ENCODE measurements at places on chromosomes 1 and 21.

- H3K27me3 ChIP-seq: no peaks in the 10 kb centered on the region
- H3K4me1 ChIP-seq: peaks cover 14% of the 10 kb centered on the region
- no peak overlapping the region for H3K27ac ChIP-seq
- no peak overlapping the region for H3K4me3 ChIP-seq
Measured at GRCh38 chr1:168454211-168454815, 89.5 kb downstream of the XCL2 start.

GRCh38 chr1:21514245-21514644, 5.0 kb downstream of the ALPL start:
- peaks cover 14% of the 10 kb centered on the region for H3K27me3 ChIP-seq
- H3K27ac ChIP-seq: no peak overlapping the region
- H3K36me3 ChIP-seq: no peaks in the 10 kb centered on the region
- DNase-seq: no peak
- no peaks in the 10 kb centered on the region for H3K4me1 ChIP-seq

DNA sequence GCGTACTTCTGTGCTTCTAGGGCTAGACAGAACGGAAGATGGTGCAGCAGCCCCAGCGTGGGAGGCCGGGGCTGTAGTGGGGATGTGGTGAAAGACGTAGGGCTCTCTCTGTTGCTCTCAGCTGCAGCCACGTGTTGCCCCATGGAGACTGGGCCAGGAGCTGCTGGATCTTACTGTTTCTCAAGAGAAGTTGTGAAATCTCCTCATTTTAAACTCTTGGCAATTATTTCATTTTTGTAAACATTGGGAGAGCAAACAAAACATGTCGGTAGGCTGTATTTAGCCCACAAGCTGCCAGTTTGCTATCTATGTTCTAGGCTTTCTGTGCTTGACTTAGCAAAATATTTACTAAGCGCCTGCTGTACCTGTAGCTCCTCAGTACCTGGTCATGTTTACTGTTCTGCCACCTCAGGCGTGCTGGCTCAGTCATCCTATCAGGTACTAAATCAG, 15.9 kb upstream of the ELOA start:
- no peaks in the 10 kb centered on the region for H3K36me3 ChIP-seq
- H3K4me3 ChIP-seq: no peak overlapping the region
- H3K27ac ChIP-seq: no peak overlapping the region
- no peaks in the 10 kb centered on the region for H3K27me3 ChIP-seq
- no peak for DNase-seq
- H3K4me1 ChIP-seq: peaks cover 8% of the 10 kb centered on the region

DNA sequence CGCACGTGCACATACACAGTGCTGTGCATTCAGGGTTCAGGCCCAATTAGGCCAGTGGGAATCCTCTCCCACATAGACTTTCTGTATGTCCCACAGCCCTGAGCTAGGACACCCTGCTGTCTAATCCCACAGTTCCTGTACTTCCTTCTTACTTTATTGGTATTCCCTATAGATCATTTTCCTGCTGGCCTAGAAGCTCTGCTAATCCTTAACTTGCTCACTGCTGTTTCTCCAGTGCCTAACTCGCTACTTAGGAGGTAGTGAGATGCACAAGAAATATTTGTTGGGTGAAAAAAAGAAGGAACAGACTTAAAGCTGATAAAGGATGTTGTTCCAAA, 34.1 kb upstream of the FHAD1 start:
- no peaks in the 10 kb centered on the region for H3K36me3 ChIP-seq
- no peaks in the 10 kb centered on the region for H3K4me1 ChIP-seq
- no peak for DNase-seq
- H3K4me3 ChIP-seq: no peak overlapping the region
- H3K27ac ChIP-seq: no peak overlapping the region

DNA sequence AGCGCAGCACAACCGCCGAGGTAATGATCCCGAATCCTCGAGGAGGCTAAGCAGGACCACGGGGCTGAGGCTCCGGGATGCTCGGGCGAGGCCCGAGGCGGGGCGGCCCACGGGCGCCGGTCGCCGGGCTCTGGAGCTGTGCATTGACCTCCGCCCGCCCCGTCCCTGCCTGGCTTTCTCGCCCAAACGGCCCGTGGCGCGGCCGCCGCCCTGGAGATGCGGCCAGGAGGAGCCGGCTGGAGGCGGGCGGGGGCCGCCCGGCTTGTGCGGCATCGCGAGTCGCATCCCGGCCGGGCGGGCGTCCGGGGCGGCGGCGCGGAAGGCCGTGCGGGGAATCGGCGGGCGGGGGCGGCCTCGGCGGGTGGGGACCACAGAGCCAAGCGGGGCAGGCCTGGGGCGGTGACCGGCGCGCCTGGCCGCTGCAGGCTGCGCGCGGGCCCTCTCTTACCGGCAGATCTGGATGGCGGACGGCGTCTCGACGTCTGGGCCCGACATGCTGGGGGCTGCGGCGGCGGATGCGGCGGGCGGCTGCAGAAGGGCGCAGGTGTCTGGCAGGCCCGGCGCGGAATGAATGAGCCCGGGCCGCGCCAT, 663 bp downstream of the ACOT7 start:
- H3K27me3 ChIP-seq: no peaks in the 10 kb centered on the region
- H3K4me3 ChIP-seq: peak overlapping the region; percentile 83
- H3K4me1 ChIP-seq: peaks cover 28% of the 10 kb centered on the region
- H3K36me3 ChIP-seq: peaks cover 5% of the 10 kb centered on the region
- H3K27ac ChIP-seq: peak overlapping the region; percentile 77
- DNase-seq: no peak

DNA sequence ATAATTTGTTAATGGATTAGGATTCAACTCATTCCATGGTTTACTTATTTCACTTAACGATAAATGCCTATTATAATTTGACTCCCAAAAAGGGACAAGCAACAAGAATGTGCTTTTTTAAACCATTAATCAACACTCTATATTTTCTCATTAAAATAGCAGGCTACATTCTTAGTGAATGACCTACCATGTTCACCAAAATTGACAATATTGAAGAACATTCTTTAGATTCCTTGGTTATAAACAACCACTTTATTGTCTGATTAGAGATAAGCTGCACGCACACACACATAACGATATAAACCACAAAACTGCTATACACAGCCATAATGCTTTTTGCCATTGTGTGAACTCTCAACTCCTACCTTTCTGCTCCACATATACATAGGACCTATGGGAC, 75.4 kb upstream of the LRRC7 start:
- no peak overlapping the region for H3K4me3 ChIP-seq
- DNase-seq: no peak
- no peaks in the 10 kb centered on the region for H3K27me3 ChIP-seq

- no peak overlapping the region for H3K4me3 ChIP-seq
- peaks cover 14% of the 10 kb centered on the region for H3K4me1 ChIP-seq
Measured at GRCh38 chr1:42340093-42340492, 5.1 kb upstream of the FOXJ3 start.

DNA sequence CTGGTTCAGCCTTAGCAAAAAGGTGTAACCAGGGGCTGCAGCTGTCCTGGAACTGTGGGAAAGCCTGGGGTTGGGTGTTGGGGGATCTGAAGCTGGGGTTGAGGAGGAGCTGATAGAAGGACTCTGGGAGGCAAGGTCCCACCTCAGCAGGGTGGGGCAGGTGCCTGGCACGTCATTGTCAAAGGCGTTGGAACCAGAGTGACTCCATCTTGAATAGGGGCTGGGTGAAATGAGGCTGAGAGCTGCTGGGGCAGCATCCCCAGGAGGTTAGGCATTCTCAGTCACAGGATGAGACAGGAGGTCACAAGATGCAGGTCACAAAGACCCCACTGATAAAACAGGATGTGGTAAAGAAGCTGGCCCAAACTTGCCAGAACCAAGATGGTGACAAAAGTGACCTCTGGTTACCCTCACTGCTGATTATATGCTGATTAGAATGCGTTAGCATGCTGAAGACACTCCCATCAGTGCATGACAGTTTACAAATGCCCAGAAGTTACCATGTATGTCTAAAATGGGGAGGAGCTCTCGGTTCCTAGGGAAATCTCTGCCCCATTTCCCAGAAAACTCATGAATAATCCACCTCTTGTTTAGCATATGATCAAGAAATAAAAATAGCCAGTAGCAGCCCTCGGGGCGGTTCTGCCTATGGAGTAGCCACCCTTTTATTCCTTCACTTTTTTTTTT, 85.4 kb downstream of the IER5 start:
- no peaks in the 10 kb centered on the region for H3K27me3 ChIP-seq
- no peak overlapping the region for H3K4me3 ChIP-seq
- no peak for DNase-seq
- no peak overlapping the region for H3K27ac ChIP-seq
- H3K36me3 ChIP-seq: no peaks in the 10 kb centered on the region

GRCh38 chr1:86466109-86466844, 2.5 kb upstream of the CLCA1 start:
- H3K4me1 ChIP-seq: peaks cover 4% of the 10 kb centered on the region
- no peak for DNase-seq
- H3K27me3 ChIP-seq: peaks cover 3% of the 10 kb centered on the region
- H3K36me3 ChIP-seq: no peaks in the 10 kb centered on the region
- H3K4me3 ChIP-seq: no peak overlapping the region
- H3K27ac ChIP-seq: no peak overlapping the region

DNA sequence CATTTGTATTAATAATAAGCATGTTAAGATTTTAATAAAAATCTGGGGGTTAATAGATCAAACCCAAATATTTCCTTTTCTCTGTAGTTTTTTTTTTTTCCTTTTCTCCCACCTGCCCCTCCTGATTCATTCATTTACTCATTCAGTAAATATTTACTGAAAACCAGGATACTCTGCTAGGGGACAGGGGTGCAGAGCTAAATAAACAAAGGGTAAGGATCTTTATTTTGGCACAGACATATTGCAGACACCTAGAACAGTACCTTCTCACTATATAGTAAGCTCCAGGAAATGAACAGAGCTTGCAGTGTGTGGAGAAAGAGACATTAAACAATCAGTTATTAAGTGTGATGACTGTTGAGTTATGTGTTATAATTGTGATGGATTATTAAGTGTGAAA, 60.9 kb downstream of the AK5 start:
- no peak overlapping the region for H3K4me3 ChIP-seq
- DNase-seq: no peak
- no peaks in the 10 kb centered on the region for H3K27me3 ChIP-seq
- peaks cover 17% of the 10 kb centered on the region for H3K4me1 ChIP-seq

GRCh38 chr1:174761901-174762585, 237.7 kb upstream of the CACYBP start:
- H3K27ac ChIP-seq: no peak overlapping the region
- no peak overlapping the region for H3K4me3 ChIP-seq
- no peak for DNase-seq

- no peak for DNase-seq
- peaks cover 4% of the 10 kb centered on the region for H3K4me1 ChIP-seq
- H3K27me3 ChIP-seq: no peaks in the 10 kb centered on the region
Measured at GRCh38 chr1:86464819-86465218, 3.9 kb upstream of the CLCA1 start.

GRCh38 chr1:101918277-101918676, 78.4 kb downstream of the OLFM3 start:
- H3K27ac ChIP-seq: no peak overlapping the region
- no peaks in the 10 kb centered on the region for H3K36me3 ChIP-seq
- H3K4me1 ChIP-seq: no peaks in the 10 kb centered on the region

GRCh38 chr1:184972315-184973055, 1.8 kb downstream of the NIBAN1 start:
- H3K27ac ChIP-seq: peak overlapping the region; percentile 97
- peaks cover 48% of the 10 kb centered on the region for H3K4me1 ChIP-seq
- H3K36me3 ChIP-seq: no peaks in the 10 kb centered on the region
- peak overlapping the region; percentile 86 for H3K4me3 ChIP-seq
- no peak for DNase-seq

DNA sequence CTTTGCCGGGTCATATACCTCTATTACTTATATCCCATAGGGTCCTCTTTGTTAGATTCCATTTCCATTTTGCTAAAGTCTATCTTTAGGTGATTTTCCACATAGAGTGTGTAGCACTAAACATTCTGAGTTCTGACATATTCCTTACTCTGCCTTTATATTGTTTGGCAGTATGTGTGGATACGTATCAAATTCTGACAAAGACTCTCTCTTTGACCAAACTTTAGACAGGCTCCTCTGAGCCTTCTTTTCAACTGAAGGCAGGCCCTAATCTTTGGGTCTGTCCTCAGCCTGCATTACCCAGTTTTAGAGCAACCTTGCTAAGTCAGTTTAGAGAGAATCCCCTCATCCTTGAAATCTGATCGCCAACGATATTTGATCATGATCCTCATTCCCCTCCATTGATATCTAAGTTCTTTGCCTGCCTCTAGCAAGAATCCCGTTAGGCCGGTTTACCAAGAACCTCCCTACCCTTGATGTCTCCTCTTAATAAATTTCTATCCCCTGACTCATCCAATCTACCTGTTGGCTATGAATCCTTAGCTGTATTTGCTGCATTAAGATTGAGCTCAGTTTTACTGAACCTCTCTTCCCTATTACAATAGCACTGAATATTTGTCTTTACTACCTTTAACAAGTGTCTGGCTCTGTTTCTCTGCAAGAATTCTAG, 10.4 kb upstream of the PPT1 start:
- peaks cover 13% of the 10 kb centered on the region for H3K27me3 ChIP-seq
- H3K4me1 ChIP-seq: peaks cover 3% of the 10 kb centered on the region
- H3K4me3 ChIP-seq: no peak overlapping the region
- no peak for DNase-seq

- H3K4me3 ChIP-seq: no peak overlapping the region
- no peaks in the 10 kb centered on the region for H3K27me3 ChIP-seq
- no peak for DNase-seq
Measured at GRCh38 chr1:225613006-225613405, 39.9 kb downstream of the ENAH start.

DNA sequence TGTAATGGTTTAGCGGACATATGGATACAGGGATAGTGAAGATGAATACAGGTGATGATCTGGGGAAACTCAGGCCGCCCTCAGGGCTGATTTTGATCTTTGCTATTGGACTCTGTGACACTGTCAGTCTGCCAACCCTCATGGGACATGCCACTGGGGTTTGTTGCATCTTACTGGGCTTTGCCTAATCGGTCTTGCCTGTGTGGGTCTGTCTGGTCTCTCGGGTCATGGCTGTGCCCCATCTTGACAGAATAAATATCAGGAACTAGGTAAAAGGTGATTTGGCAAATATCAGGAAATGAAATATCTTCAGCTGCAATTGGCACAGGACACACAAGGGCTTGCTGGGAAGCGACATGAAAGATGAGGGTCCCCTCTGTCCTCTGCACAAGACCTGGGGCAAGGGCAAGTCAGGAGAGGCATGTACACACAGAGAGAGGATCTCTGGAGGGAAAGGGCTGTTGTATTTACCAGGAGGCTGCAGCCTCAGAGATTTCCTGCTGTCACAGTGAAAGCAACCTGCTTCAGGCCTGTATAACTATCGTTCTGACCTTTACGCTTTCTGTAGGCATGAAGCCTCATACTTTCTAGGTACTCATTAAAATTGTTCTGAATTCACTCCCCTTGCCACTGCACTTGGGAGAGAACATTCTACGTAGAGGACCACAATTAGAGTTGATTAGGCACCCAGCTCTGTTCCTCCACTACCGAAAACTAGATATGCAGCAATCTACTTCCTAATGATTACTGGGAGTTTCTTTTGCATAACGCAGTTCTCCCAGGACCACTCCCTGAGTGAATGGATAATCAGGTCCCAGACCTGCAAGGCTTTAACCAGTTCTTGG, 52.0 kb upstream of the GADD45A start:
- no peaks in the 10 kb centered on the region for H3K27me3 ChIP-seq
- no peak for DNase-seq
- H3K4me1 ChIP-seq: peaks cover 16% of the 10 kb centered on the region
- H3K27ac ChIP-seq: no peak overlapping the region
- H3K4me3 ChIP-seq: no peak overlapping the region

Measured in activated CD4-positive, alpha-beta T cell treated with anti-CD3 and anti-CD28 coated beads for 36 hours (primary cell).